ENCODE measurements at places on chromosomes 16 and 17.

DNA sequence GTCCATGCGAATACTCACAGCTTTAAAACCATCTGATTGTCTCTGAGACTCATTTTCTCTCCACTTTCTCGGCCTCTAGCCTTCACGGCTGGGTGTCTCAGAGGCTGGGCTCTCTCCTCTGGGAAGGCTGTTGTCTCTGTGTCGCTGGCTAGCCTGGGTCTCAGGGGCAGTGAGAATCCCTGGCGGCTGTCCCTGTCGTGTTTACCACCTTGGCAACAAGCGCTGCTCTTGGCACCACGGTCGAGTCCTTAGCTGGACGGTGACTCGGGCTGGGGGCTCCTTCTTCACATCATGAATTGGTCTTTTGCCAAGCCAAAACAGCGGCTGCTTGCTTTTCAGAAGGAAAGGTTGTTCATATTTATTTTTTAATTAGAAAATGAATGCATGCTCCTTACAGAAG, 81.1 kb downstream of the MSI2 start:
- DNase-seq, result no peak

DNA sequence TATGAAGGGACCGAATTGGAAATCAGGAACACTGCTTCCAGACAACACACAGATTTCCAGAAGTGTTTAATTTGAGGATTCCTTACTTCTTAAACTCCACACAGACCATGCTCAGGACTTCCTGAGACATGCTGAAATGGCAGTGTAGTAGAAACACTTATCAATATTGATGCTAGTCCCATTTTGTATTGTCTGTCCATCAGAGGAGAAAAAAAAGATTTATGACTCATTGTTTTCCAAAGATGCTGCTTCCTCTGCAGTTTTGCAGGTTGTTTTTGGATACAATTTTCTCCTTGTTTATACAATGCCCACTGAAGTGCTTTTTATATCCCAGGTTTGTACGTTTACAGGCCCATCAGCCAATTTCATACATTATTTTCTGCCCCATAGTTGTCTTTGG, 68.3 kb upstream of the TANC2 start:
- no peak for DNase-seq

- DNase-seq, result no peak
Observed at GRCh38 chr16:57191056-57191571, 5.0 kb downstream of the RSPRY1 start.

- DNase-seq, result no peak
Observed at GRCh38 chr16:56400458-56400857, 24.9 kb downstream of the AMFR start.

DNA sequence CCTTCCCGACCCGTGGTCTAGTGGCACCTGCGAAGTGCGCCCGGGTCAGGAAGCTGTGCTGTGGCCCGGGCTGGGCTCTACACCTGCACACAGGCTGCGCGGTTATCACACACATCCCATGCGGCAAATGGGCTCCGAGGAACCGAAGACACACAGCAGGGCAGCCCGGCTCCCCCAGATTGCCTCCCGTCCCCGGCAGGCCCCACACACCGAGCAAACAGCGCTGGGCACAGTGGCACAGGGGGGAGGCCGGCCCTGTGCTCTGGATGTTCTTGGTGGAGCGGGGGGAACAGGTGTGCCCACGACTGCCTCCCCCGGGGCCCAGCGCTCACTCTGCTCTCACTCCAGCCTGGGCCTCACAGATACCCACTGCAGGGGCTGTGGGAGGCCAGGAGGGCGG, 28.9 kb upstream of the PABPN1L start:
- DNase-seq, result no peak

- DNase-seq, result no peak
Observed at GRCh38 chr16:49746545-49746944, 109.4 kb downstream of the ZNF423 start.

DNA sequence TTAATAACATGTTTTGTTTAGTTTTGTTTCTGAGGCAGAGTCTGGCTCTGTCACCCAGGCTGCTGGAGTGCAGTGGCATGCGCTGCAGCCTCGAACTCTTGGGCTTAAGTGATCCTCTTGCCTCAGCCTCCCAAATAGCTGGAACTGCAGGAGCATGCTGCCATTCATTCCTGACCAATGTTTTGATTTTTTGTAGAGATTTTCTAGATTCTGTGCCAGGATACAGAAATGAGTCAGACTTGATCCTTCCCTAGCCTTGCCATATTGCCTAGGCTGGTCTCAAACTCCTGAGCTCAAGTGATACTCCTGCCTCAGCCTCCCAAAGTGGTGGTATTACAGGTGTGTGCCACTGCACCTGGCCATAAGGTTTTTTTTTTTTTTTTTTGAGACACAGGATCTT, 17.7 kb downstream of the TAOK1 start:
- DNase-seq, result no peak

DNA sequence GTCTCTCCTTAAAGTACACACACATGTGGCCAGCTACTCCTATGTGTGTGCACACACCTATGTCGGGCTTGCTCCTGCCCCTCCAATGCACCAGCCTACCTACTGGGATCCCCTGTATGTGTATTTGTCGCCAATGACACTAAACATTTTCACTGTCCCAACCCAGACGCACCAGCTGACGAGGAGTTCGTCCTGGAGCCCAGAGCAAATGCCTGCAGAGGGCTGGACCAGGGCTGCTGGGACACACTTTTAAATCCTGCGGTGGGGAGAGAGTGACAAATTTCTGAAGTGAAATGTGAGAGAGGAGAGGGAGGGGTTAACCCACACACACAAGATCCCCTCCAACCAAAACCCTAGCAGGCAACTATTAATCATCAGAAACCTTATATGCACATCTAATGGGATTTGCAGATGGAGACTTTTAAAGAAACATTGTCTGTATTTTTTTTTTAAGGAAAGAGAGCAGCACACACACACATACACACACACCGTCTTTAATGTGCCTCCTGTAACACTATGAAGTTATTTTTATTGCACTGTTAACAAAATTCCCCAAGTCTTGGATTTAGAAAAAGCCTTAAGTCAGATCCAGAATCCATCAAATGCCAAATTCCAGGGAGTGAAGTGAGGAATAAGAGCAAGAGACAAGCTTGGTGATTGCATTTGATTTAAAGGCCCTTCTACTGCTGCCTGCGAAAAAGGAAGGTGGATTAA, at the start of gene MEOX1:
MEOX1 (minus strand) TSS at position 224 of the 714 bp plus-strand sequence. CDS start 388 bp downstream, outside the sequence.
- no peak for DNase-seq

DNA sequence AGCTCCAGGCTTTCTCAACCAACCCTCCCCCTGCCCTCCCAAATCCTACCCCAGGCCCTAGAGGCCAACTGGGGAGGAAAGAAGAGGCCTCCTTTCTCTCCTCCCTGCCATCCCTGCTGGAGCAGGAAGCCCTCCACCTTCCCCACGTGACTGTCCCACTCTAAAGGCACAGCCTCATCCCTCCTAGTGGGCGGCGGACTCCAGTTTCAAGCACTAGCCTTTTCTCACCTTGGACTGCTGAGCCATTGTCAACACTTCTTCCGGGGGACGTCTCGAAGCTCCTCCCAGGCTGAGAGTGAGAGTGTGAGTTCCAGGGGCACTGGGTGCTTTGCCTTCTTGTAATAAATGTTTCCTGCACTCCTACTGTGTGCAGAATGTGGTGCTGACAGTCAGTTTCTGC, 21.4 kb upstream of the IRX6 start:
- DNase-seq, result no peak

DNA sequence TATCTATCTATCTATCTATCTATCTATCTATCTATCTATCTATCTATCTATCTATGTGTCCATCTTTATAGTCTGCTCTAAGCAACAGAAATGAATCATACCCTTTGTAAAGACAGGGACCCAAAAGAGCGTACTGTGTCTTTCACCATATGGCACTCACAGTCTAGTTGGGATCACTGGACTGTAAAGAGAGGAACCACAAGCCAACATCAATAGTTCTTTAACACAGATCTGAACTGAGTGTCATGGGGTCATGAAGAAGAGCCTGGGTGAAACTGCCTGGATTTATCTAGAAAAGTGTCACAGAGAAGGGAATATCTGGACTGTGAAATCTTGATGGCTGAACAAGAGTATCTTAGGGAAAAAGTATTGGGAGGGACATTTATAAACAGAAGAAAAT, 619.1 kb upstream of the SOX9 start:
- no peak for DNase-seq

GRCh38 chr17:4771519-4772234, at the start of gene TM4SF5:
Gene TM4SF5, plus strand, starts transcription at chr17:4771886. Its CDS starts 37 bp downstream, at chr17:4771923.
- no peak for DNase-seq

- no peak for DNase-seq
Observed at GRCh38 chr16:15958703-15959348, 9.4 kb downstream of the ABCC1 start.

GRCh38 chr17:31320241-31320640, 1.2 kb downstream of the EVI2A start:
- DNase-seq, result no peak

GRCh38 chr17:81536299-81537290, 8.4 kb downstream of the FSCN2 start:
- DNase-seq, result no peak

DNA sequence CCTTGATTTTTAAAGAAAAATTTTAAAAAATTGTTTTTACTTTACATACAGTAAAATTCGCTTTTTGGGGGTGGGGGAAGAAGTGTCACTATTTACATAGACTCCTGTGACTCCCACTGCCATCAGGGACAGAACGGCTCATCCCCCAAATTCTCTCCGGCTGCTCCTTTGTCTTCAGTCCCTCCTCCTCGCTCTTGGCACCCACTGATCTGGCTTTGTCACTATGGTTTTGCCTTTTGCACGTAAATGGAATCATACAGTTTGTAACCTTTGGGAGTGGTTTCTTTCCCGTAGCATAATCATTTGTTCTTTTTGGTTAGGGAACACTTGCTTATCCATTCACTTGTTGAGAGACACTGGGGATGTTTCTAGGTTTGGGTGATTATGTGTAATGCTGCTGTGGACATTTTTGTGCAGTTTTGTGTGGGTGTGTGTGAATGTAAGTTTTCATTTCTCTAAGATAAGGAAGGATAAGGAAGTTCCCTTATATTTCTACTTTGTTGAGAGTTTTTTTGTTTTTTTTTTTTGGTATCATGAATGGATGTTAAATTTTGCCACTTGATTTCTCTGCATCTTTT, 27.4 kb downstream of the RAB11FIP4 start:
- no peak for DNase-seq

- DNase-seq, result no peak
Observed at GRCh38 chr17:81513753-81514488, 1.3 kb upstream of the ACTG1 start.

GRCh38 chr17:8644507-8644902, 14.0 kb upstream of the MYH10 start:
- DNase-seq, result no peak

DNA sequence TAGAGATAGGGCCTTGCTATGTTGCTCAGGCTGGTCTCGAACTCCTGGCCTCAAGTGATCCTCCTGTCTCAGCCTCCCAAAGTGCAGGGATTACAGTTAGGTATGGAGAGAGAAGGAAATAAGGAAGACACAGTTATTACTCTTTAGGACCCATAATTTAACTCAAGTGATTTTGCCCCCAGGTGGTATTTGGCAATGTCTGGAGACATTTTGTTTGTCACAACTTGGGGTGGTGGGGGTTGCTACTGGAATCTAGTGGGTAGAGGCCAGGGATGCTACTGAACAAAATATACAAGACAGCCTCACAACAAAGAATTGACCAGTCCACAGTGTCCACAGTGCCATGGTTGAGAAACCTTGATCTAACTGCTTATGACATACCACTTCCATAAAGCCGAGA, 64.1 kb downstream of the PRKCB start:
- DNase-seq, result no peak

DNA sequence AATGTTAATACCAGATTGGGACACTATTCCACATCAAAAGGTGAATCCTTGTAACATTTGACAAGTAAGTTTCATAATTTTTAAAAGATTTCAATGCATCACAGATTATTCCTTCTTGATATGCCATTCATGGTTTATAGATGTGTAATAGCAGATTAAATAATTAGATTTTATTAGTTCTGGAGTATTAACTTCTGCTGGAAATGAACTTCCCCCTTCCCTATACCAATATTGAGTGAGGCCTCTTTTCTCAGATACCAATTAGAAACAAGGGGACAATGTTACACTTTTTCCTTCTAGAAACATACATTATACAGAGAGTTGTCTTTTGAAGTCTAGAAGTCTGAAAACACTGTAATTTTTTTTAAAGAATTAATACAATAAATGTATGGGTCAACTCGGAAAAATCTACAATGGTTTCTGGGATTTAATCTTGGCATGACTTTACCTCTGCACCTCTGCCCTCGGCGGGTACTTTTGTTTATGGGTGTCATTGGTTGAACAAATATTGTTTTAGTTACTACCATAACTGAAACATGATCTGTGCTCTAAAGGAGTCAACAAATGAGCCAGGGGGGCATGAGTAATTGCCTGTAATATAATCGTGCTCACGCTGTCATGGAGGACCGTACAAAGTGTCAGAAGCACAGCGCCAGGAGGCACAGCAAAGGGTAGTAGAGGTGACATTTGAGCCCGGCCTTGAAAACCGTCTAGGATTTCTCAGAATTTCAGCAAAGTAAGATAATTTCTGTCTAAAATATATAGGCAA, 8.2 kb downstream of the LRRC37B start:
- no peak for DNase-seq

- DNase-seq, result no peak
Observed at GRCh38 chr17:32570081-32570396, 83.2 kb downstream of the CDK5R1 start.

DNA sequence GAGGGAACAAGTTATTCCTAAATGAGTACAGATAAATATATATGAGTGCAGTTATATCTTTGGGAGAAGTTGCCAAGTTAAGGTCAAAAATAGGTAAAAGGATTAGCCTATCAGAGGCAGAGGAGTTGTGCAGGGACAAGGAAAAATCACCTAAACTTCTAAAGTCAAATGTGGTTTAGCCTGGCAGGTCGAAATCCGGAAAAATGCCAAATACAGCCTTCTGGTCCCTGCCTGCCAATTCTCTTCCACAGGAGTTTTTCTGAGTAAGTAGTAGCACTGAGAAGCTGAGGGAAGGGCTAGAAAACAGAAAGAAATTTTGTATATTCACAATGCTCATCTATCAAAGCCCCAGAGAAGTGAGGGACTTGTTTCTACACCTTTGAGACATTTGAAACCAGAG, 17.6 kb upstream of the CES5A start:
- no peak for DNase-seq

- no peak for DNase-seq
Observed at GRCh38 chr16:9821331-9821730, 360.9 kb downstream of the GRIN2A start.

DNA sequence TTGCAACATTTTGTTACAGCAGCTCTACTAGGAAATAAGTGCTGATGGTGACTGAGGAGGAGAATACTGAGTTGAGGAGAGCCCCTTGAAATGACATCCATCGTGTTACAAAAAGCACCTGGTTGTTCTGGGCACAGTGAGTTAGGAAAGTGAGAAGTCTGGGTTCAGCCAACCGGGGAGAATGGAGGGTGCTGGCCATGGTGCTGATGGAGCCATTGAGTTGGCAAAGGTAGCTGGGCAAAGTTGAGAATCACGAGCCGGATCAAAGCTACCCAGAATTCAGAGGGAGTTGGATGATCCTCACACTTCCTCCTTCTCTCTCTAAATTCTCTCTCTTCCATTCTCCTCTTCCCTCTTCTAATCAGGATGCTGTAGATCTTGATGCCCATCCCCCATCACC, 35.0 kb upstream of the ASIC2 start:
- DNase-seq, result no peak

Measured in stimulated activated CD8-positive, alpha-beta memory T cell treated with anti-CD3 and anti-CD28 coated beads, Interleukin-12 subunit alpha, Interleukin-12 subunit beta, amount 100 ng/mL, for 1 hour (primary cell).